Left renal cortex interstitium (tissue), 4 donors: ENCODE measurements at places on chromosomes 16 and 17.

GRCh38 chr17:62167076-62167475, 102.0 kb upstream of the MED13 start:
- DNase-seq = no peak

- no peak for DNase-seq
These were observed 15.8 kb downstream of the GPR179 start for GRCh38 chr17:38327936-38328335.

- no peak for DNase-seq
These were observed 178.5 kb downstream of the MAF start for GRCh38 chr16:79422064-79422463.

DNA sequence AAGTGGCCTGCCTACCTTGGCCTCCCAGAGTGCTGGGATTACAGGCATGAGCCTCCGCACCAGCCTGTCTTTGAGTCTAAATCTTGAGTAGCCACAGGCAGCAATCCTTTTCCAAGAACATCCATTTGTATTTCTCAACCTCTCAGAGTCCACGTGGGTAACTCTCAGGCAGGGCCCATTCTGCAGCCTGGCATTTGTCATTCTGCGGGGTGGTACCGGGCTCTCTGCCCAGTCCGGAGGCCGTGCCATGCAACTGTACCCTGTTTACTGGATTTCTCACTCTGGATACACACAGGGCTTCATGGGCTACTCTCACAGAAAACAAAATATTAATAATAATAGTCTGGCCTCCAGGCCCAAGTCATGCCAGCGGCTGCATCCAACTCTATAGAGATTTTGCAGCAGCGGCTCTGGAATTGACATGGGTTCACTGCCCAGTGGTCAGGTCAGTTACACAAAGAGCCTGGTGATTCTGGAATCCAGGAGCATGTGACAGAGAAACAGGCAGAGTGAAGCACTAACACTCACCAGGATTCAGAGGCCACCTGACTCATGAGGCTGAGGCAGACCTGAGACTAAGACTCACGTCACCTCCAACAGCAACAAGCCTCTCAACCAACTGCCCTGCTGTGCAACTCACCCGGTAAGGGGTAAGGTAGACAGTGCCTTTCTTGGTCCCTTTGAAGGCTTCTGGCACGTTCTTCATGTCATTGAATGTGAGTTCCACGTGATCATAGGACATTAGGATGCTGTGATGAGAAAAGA, 4.0 kb downstream of the WBP2 start:
- DNase-seq = no peak

GRCh38 chr17:77821114-77821513, 137.4 kb upstream of the TNRC6C start:
- DNase-seq = no peak

DNA sequence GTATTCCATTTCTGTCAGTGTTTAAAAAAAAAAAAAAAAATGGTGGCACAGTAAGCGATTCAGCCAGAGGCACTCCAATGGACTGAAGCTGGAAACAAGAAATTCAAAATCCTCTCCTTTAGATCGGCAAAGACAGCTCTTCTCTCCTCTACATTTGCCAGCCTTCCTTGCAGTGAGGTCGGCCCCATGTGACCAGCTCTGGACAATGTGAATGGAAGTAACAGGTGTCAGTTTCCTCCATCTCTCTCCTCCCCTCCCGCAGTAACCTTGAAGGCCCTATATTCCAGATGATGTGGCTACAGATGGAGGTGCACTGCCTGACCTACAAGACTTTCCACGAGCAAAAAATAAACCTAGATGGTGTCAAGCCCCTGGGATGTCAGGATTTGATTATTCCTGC, 15.0 kb downstream of the CUEDC1 start:
- no peak for DNase-seq

DNA sequence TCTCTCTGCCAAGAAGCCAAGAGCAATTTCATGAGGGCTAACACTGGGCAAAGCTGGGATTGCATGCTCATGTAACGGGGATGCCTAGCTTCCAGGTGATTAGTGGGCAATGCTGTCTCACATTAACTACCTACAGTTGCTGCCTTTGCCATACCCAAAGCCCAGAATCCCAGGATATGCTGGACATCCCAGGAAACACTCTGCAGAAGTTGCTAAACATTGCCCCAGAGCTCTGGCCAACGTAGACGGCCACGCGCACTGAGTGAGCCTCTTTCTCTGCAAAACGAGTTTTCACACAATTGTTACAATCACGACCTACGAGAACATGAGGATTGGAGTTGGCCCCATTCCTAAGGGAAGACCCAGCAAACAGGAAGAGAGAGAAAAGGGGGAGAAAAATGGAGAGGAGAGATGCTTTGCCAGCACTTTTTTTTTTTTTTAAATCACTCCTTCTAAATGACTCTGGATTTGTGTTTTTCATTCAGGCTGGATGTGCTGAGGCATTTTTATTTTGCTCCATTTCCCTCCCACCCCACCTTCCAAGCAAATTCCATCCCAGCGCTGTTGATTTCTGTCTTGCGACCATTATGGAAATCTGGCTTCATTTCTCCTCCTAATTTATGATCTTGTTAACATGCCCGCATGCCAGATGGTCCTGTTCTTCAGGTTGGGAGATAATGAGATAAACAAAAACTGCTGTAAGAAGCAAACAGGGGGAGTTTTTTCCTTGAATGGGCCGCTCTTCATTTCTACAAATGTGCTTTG, 112.8 kb upstream of the DNAH9 start:
- no peak for DNase-seq

- DNase-seq = no peak
These were observed 16.3 kb downstream of the FOXJ1 start for GRCh38 chr17:76124582-76125390.

DNA sequence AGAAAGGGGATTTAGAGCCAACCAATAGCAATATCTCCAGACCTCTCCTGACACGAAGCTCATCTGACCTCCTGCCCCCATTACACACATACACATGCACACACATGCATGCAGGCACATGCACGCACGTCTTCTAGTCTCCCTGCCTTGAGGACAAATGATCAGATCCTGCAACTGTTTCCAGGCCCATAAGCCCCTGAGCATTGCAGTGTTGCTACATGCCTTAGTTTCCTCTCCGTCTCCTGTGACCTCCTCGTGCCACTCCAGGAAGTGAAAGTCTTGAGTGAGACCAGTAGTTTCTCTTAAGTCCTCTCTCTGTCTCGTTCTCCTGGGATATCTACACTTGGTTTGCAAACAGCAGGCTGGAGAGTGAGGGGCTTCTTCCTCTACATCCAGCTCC, 8.2 kb downstream of the CIITA start:
- no peak for DNase-seq

DNA sequence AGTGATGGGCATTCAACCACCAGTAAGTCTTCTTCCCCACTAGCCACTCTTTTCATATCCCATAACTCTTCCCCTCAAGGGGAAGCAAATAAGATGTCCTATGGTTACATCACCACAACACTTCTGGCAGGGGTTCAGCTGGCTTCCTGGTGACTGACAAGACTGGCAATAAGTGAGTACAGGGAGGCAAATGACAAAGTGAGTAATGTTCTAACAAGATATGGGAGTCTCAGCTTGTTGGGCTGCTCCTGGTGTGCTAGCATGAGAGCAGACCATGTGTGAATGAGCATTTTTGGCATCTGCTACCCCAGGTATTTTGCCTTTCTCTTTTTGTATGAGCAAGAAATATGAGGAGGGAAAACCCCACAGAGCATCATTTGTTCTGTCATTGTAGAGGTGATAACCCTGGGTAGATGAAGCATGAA, 9.9 kb downstream of the TMIGD1 start:
- DNase-seq = no peak

DNA sequence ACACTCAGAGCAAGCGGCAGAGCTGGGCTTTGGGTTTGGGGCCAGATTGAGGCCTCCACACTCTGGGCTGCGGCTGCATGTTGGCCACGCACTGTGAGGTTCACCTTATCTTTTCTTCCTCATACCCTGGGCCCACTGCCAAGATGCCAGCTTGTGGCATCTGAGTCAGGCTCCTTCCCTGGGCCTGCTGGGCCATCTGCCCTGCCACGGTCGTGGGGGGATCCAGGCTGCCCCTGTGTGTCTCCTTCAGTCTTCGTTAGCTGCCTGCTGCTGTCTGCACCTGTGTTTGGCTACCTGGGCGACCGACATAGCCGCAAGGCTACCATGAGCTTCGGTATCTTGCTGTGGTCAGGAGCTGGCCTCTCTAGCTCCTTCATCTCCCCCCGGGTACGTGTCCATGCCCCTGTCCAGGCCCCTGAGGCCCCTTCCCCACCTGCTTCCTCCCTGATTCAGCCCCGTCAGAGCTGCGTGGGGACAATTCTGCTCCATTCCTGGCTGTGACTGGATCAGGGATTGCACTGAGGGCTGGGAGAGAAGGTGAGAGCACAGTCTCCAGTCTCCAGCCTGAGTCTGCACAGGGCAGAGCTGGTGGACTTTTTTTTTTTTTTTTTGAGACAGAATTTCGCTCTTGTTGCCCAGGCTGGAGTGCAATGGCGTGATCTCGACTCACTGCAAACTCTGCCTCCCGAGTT, 11.2 kb downstream of the SPNS3 start:
- DNase-seq = no peak

- no peak for DNase-seq
These were observed 18.6 kb upstream of the C17orf113 start for GRCh38 chr17:42068979-42069378.

- no peak for DNase-seq
These were observed 4.2 kb downstream of the RFNG start for GRCh38 chr17:82047379-82047778.

- DNase-seq = no peak
These were observed 84.4 kb upstream of the CCL1 start for GRCh38 chr17:34447406-34447805.

GRCh38 chr17:57913575-57914272, 41.5 kb downstream of the CUEDC1 start:
- DNase-seq = no peak

DNA sequence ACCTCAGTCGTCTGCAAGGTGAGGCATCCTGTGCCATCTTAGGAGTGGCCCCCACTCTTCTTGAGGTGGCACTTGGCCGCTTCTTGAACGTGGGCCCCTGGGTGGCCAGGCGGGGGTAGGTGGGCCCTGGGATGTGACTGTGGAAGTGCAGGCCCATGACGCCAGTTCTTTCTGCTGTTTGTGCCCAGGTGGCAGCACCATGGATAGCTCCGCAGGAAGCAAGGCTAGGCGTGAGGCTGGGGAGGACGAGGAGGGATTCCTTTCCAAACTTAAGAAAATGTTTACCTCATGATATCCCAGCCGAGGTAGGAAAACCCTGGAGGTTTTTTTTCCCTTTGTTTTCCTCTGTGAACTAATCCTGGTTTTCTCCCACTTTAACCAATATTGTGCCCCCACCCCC, 19.8 kb downstream of the NMRAL1 start:
- no peak for DNase-seq

GRCh38 chr17:9419932-9420453, 155.6 kb downstream of the STX8 start:
- no peak for DNase-seq

- no peak for DNase-seq
These were observed 38.3 kb downstream of the ABCC12 start for GRCh38 chr16:48117217-48118105.

GRCh38 chr16:35752773-35753558, 2293.6 kb downstream of the TP53TG3F start:
- no peak for DNase-seq

- DNase-seq = no peak
These were observed 151.2 kb upstream of the TBX2 start for GRCh38 chr17:61248399-61248798.

GRCh38 chr17:72592242-72592966, 471.6 kb downstream of the SOX9 start:
- peak; percentile 63 for DNase-seq

DNA sequence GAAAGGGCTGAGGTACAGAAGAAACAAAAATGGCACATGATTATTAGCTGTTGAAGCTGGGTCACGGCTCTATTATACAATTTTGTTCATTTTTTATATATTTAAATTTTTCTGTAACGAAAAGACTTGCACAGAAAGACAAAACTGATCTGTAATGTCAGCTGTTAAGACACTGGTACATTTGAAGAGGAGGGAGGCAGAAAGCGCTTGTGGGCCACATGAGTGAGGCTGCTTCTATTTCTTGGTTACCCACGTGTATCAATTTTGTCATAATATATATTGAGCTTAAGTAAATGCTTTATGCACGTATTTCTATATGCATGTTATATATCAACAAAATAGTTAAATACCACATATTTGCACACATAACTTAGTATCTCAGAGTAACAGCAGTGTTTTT, 151.8 kb upstream of the KCNJ18 start:
- DNase-seq = no peak

DNA sequence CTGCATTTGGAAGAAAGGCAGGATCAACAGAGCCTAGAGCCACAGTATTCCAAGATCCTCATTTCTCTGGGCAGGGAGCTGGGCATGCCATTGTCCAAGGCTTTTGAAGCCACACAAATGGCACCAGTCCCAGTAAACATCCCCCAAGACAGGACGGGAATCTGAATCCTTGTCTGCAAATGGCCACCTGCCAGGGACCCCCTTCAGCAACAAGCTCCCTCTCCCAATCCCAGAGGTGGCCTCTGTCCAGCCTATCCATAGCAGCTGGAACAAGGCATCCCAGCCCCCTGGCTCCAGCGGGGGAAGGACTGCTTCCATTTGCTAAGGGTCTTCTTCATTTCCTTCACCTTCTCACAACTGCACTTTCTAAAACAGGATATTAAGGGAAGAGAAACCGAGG, 204.4 kb downstream of the C16orf78 start:
- DNase-seq = no peak

GRCh38 chr17:68909066-68909465, 46.1 kb downstream of the ABCA8 start:
- DNase-seq = peak; percentile 31

DNA sequence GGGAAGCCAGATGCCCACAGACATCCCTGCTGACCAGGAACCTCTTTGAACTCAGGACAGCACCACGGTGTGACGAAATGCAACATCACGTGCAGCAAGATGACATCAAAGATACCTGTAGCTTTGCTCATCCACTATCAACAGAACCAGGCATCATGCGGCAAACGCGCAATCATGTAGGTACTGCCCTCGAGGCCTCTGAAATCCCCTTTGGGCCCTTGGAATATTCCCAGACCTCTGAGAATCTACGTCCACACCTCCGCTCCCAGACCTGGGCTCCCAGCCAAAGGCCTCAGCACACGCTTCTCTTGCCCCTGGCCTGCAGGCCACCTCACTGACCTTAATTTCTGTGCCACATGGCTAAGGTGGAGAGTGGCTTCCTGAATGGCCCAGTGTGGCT, 7.3 kb downstream of the CX3CL1 start:
- no peak for DNase-seq

DNA sequence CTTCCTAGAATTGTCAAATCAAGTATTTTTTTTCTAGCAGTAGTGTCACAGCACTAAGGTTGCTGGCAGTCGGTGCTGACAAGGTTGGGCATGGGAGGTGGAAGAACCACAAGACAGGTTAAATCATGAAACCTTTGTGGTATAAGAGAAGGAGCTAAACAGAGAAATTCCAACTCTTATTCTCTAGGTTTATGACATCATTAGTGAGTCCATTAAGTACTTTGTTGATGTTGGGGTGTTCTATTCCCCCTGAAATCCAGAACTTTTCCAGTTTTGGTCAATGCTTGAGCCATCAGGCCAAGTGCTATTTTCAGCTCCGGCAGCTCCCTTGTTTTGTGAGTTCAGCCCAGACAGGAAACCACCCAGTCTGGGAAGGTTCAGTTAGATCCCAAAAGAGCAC, 206.0 kb upstream of the SOX9 start:
- no peak for DNase-seq
